ENCODE measurements at places on chromosomes 3 and 15. TPM values are rescaled to one million over a fixed set of nuclear protein-coding genes. Genes with fewer than 3 reads are reported as not detected.

GHRL gene
- 0.22 TPM for polyA plus RNA-seq

EFHB gene
- polyA plus RNA-seq = 0.11 TPM

CLDN16 gene
- 0.12 TPM for polyA plus RNA-seq

DNAH12 gene
- polyA plus RNA-seq = 0.24 TPM

SLC22A13 gene
- polyA plus RNA-seq = 0.14 TPM

SMARCC1 gene
- 13.8 TPM for polyA plus RNA-seq

DISP2 gene
- polyA plus RNA-seq = 1.3 TPM

CMTM8 gene
- polyA plus RNA-seq = 1.1 TPM

ALPK3 gene
- polyA plus RNA-seq = 10.5 TPM

ADGRG7 gene
- polyA plus RNA-seq = not detected

DZIP1L gene
- 3.9 TPM for polyA plus RNA-seq

TP63 gene
- 37.8 TPM for polyA plus RNA-seq

GRIP2 gene
- polyA plus RNA-seq = 0.39 TPM

CHRFAM7A gene
- polyA plus RNA-seq = 0.16 TPM

SUSD5 gene
- 0.04 TPM for polyA plus RNA-seq

CCDC14 gene
- 12.2 TPM for polyA plus RNA-seq

GOLGA6L9 gene
- 8.3 TPM for polyA plus RNA-seq

ZNF621 gene
- polyA plus RNA-seq = 11.0 TPM

LRRC2 gene
- polyA plus RNA-seq = 0.13 TPM

DPPA2 gene
- not detected for polyA plus RNA-seq

TNFAIP8L3 gene
- polyA plus RNA-seq = 9.0 TPM

TEX55 gene
- not detected for polyA plus RNA-seq

PCSK6 gene
- polyA plus RNA-seq = 6.5 TPM

GOLGA6D gene
- not detected for polyA plus RNA-seq

SI gene
- polyA plus RNA-seq = not detected

GPR160 gene
- polyA plus RNA-seq = 2.1 TPM

PLD1 gene
- 31.9 TPM for polyA plus RNA-seq

AMT gene
- polyA plus RNA-seq = 14.2 TPM

DNAJC13 gene
- 5.9 TPM for polyA plus RNA-seq

EXD1 gene
- polyA plus RNA-seq = not detected

HGD gene
- polyA plus RNA-seq = 0.06 TPM

PCBP4 gene
- 11.7 TPM for polyA plus RNA-seq

FETUB gene
- 3.3 TPM for polyA plus RNA-seq

LMCD1 gene
- polyA plus RNA-seq = 21.2 TPM

Measured in esophagus (tissue), 2 donors.